ENCODE measurements at places on chromosomes 13 and 19. TPM values are rescaled to one million over a fixed set of nuclear protein-coding genes. Genes with fewer than 3 reads are reported as not detected.

Gene CGB5
- 35.7 TPM for total RNA-seq

Gene VAV1
- total RNA-seq: 0.40 TPM

Gene USHBP1
- not detected for total RNA-seq

Gene PRR12
- 2.5 TPM for total RNA-seq

Gene FREM2
- under 0.01 TPM for total RNA-seq

Gene ZNF606
- 13.5 TPM for total RNA-seq

Gene SHD
- not detected for total RNA-seq

Gene ERFL
- not detected for total RNA-seq

Gene FUT6
- total RNA-seq: not detected

Gene PCDH17
- under 0.01 TPM for total RNA-seq

Gene EFNB2
- total RNA-seq: 11.0 TPM

Gene PRSS57
- not detected for total RNA-seq

Gene PSG7
- not detected for total RNA-seq

Gene CALR3
- not detected for total RNA-seq

Gene RAB20
- total RNA-seq: 14.3 TPM

Gene FCGBP
- 1.5 TPM for total RNA-seq

Gene CEACAM1
- total RNA-seq: not detected

Gene ARID3A
- total RNA-seq: 12.0 TPM

Gene MIR17HG
- total RNA-seq: 4.5 TPM

Gene MEGF8
- total RNA-seq: 11.0 TPM

Gene LGALS7
- not detected for total RNA-seq

Gene CDKN2D
- total RNA-seq: 9.9 TPM

Gene PRKCG
- total RNA-seq: not detected

Gene GPC6
- total RNA-seq: 1.1 TPM

Gene SMIM24
- not detected for total RNA-seq

Gene GAPDHS
- total RNA-seq: not detected

Gene ZNF611
- total RNA-seq: 12.5 TPM

Gene NLRP12
- total RNA-seq: not detected

Gene CABP5
- total RNA-seq: not detected

Gene ATXN8OS
- not detected for total RNA-seq

Gene PSG1
- total RNA-seq: not detected

Gene LPAR6
- 0.80 TPM for total RNA-seq

Gene OR7A5
- total RNA-seq: not detected

Gene LINGO3
- total RNA-seq: 0.23 TPM

Gene ZNF536
- total RNA-seq: 11.2 TPM

Data from Daoy (cell line).